ENCODE measurements at places on chromosomes 13 and 19.

DNA sequence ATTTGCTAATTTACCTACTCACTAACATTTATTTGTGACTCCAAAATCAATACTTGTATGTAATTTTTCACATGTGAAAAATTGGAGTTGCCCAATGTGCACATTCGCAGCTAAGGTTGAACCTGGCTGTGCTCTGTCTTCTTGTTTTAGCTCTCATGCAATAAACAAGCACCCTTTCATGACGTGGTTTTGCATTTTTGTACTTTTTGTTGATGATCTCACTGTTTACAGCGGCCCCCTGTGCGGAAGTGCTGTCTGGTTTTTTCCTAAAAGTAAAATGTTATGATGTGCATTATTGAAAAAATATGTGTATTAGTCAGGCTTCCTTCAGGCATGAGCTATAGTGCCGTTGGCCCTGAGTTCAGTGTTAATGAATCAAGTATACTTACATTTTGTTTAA is 18.1 kb downstream of the DGKH start:
- no peak for DNase-seq

GRCh38 chr13:99374169-99374991 is 67.2 kb upstream of the GPR183 start:
- no peak for DNase-seq

- no peak for DNase-seq
Measured at GRCh38 chr13:30033681-30034457, 183.5 kb upstream of the UBL3 start.

DNA sequence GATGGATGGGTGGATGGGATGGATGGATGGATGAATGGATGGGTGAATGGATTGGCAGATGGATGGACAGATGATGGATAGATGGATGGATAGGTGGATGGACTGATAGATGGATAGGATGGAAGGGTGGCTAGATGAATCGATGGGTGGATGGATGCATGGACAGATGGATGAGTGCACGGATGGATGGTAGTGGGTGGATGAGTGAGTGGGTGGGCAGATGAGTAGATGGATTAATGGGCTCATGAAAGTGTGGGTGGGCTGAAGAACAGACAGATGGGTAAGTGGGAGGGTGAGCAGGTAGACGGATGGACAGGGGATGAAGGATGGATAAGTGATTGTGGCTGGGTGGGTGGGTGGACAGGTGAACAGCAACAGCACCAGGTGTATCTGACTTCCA is 5.7 kb downstream of the SEMA6B start:
- no peak for DNase-seq

GRCh38 chr19:13040232-13040947 is 45.1 kb downstream of the NFIX start:
- no peak for DNase-seq

DNA sequence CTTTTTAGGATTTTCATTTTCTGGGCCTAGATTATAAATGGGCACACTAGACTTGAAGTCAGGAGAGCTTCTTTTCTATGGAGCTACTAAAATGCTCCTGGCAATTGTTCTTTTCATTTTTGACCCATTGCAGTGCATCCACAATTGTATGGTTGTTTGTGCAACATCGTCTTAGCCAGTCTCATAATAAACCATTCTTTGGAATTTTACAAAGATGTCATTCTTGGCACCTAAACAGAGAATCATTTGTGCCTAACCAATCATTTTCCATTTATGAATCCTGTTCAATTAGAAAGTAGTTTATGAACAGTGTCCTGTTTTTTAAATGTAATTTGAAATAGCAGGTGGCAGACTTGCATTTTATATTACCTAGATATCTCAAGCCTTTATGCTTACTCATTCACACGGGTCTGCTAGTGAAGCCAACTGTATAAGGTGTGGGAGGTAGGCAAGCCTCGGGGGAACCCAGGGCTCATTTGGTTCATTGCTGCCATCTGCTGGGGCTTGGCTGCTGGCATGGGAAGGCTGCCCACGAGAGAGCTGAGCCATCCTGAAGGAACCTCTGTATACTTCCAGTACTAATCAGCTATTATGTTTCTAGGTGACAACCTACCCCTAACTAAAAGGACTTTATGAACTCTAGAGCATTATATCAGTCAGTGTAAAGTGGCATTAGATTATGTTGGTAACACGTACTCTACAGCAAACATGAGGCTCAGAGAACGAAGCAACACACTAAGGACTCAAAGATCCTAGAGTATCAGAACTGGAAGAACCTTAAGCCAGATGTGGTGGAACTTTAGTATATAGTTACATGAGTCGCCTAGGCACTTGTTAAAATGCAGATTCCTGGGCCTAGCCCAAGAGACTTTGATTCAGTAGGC is 60.0 kb downstream of the TPT1 start:
- DNase-seq, result peak; percentile 49

DNA sequence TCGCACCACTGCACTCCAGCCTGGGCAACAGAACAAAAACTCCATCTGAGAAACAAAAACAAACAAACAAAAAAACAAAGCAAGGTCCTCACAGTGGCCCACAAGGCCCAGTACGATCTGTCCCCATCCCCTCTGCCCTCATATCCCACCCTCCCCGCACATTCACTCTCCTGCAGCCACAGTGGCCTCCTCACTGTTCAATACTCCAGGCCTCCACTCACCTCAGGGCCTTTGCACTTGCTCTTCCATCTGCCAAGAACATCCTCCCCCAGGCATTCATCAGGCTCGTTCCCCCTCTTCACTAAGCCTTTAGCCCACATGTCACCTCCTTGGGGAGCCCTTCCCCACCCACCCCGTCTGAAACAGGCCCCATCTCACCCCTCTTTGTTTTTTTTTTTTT is 4.6 kb downstream of the TMEM143 start:
- no peak for DNase-seq

DNA sequence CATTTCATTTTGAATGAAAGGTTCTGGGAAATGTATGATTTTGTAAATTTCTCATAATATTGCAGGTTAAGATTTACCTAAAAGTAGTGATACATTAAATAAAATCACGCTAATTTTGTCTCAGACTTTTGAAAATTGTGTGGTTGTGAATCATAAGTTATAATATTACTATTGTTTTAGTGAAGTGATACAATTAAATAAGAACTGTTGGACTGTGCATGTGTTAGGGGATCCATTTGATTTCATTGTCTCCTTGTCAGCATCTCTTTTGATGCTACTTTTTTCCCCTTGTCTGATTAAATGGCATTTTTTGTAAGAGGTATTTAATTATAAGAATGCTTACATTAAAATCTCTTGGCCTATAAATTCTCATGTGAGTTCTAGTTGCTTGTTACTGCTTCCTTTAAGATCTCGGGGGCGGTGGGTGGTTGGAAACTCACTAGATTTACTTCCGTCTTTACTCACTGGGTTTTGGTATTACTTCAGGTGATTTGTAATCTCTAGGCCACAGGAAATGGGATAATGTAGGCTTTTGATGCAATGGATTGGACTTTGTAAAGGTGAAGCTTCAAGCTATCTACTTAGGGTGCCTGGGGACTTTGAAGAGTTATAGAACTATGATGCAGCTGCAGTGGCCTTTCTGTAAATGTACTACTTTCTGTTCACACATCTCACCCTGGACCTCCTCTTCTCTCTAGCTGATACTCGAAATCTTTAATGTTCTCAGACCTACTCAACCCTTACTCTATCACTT is 66.5 kb downstream of the PAN3 start:
- DNase-seq, result no peak

GRCh38 chr13:28166257-28166656 is 27.9 kb downstream of the PAN3 start:
- DNase-seq, result no peak

GRCh38 chr19:18059297-18059696 is 27.4 kb downstream of the IL12RB1 start:
- no peak for DNase-seq
